Activated gamma-delta T cell treated with anti-CD3 and anti-CD28 coated beads, Interleukin-2, amount 50 U/mL, for 16 hours (primary cell): ENCODE measurements at places on chromosomes 7 and 10.
A peak's percentile ranks its signal among the peaks of the same experiment; 100 is the strongest.

- no peak for DNase-seq
Measured at GRCh38 chr7:135745703-135746312, 2.8 kb downstream of the FAM180A start.

DNA sequence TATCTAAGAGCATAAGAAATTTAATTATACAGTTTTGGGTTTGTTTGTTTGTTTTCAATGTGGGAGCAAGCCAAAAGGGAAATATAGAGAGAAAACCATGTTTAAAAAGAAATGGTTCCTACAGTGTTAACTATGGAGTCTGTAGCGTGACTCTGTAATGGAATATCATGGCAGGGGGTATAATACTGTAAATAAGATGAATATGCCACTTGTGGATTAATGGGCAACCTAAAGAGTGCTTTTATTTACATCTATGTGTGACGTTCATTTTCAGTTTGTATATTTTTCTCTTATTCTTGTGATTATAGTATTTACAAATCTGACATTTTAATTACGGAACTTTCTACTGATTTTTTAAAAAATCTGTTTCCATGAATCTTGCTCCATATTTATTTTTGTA, 95.9 kb downstream of the POLL start:
- DNase-seq: no peak

GRCh38 chr7:56009695-56010094, 41.5 kb downstream of the PSPH start:
- DNase-seq: no peak

GRCh38 chr10:104881740-104882139, 240.7 kb downstream of the SORCS3 start:
- DNase-seq: no peak

DNA sequence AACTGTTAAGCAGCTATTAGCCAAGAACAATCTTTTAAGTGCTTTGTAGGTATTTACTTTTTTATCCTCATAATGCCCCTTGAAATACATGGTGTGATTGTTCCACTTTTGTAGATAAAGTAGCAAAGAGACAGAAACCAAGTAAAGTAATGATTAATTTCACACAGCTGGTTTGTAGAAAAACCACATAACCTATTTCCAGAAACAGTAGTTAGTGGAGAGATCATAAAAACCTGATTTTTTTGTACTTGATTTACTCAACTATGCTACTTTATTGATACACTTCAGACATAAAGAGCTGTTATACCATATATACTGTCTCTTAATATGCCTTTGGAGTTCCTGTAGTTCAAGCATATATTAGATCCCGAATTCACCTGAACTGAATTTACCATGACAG, 118.4 kb downstream of the SEMA3A start:
- no peak for DNase-seq

DNA sequence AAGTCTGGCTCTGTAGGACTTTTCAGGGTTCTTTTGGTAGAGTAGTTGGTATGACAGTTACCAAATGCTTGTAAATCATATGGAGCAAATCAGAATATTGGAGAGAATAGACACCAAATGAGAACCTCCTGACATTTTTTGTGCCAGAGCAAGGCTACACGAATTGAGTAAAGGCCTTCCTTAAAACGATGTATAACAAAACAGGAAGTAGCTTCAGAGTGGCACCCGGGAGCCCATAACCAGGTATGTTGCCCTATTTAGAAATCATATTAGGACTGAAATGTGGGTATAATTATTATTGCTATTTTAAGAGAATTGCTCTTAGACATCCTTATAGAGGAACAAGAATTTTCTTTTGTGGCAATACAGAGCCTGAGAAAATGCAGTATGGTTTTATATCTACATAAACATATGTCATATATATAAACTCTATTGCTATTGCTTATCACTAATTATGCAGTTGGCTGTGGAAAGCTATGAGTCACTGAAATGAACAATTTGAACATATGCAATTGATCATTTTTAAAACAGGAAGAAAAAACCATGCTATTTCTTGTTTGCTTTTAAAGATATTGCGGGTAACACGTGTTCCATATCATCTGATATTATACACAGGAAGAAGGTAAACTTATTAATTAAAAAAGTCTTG, 197.4 kb upstream of the MTPN start:
- DNase-seq: no peak

DNA sequence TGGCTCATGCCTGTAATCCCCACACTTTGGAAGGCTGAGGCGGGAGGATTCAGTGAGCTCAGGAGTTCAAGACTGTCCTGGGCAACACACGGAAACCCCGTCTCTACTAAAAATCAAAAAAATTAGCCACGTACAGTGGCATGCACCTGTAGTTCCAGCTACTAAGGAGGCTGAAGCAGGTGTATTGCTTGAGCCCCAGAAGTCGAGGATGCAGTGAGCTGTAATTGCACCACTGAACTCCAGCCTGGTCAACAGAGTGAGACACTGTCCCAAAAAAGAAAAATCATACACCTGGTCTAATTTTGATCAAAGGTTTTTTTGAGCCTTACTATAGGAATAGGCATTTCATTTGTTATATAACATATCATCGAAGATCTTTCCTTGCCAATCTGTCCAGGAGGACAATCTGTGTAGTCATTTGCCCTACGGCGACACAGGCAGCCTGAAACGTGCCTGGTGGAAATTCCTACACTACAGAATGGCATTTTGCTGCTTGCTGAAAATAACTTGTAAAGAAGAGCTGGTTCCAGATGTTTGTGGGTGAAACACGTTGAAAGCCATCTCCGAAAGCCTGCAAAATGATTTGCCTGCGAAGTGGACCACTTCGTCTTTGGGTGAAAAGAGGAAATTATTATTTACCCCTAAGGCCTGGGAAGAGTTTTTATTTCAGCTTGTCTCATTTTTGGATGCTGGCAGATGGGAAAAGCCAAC, 31.3 kb upstream of the GDI2 start:
- DNase-seq: no peak

- peak; percentile 35 for DNase-seq
Measured at GRCh38 chr7:99141841-99142726, 1.8 kb downstream of the SMURF1 start.

- DNase-seq: no peak
Measured at GRCh38 chr7:66629222-66630062, 761 bp downstream of the KCTD7 start.

GRCh38 chr10:114350751-114351150, 53.6 kb downstream of the AFAP1L2 start:
- no peak for DNase-seq

DNA sequence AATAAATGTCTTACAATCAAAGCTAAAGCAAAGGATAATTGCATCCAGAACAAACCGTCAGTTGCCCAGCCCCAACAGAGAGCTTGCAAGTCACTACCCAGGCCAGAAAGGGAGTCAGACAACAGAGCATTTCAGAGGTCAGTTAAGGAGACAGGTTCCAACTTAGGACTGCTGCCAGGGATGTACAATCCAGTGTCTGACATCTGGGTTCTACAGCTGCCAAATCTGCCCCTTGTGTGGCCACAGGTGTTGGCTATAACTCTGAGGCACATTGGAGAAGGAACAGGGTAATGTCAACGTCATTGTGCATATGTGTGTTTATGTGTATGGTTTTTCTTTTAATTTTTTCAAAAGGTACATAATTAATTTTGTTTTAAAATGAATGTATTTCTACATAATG, 85.2 kb upstream of the GLCCI1 start:
- DNase-seq: no peak

DNA sequence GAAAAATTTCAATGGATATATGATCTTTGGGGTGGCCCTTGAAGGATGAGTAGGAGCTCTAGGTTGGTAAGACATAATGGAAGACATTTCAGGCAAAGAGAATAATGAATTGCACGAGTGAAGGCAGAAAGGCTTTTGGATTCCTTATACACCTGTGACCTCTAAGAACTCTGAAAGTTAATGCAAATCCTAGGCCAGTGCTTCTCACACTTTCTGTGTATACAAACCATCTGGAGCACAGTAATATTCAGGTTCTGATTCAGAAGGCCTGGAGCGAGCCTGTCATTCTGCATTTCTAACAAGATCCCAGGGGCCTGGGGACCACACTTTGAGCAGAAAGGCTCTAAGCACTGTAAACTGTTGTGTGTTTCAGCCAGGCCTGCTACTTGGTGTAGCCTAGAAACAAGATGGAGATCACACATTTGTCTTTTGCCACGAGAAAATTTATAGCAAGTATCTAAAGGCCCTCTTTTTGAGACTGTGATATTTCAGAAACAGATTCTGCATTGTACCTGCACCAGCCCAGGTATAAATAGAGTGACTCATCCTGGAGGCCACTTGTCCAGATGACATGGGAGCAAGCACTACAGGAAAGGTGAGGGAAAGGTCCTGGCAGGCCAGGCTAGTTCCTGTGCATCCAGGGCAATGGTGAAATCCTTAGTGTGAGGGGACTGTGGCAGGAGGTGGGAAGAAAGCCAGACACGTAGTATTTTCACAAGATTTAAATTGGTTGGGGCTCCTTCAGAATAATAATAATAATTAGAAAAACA, 24.4 kb downstream of the MRPS33 start:
- DNase-seq: no peak

GRCh38 chr7:142352543-142352942, 94.7 kb upstream of the PRSS58 start:
- DNase-seq: no peak

GRCh38 chr7:209906-210305, 17.5 kb downstream of the FAM20C start:
- no peak for DNase-seq

DNA sequence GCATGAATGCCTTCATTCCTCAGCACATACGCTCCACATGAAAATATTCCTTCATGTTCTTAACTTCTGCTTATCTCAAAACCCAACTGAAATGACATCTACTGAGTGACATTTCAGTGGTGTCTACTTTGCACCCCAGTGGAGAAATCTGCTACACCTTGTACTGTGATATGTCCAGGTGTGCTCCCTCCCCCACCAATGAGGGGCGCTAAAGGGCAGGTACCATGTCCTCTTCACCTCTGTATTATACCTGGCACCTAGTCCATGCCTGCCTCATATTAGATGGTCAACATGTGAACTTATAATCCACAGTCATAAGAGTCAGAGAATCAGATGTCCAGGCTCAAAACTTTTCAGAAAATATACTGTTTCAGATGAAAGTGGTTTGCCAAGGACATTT, 2.1 kb downstream of the PAXIP1 start:
- no peak for DNase-seq

- DNase-seq: no peak
Measured at GRCh38 chr7:127879436-127879835, 151.8 kb downstream of the LRRC4 start.

DNA sequence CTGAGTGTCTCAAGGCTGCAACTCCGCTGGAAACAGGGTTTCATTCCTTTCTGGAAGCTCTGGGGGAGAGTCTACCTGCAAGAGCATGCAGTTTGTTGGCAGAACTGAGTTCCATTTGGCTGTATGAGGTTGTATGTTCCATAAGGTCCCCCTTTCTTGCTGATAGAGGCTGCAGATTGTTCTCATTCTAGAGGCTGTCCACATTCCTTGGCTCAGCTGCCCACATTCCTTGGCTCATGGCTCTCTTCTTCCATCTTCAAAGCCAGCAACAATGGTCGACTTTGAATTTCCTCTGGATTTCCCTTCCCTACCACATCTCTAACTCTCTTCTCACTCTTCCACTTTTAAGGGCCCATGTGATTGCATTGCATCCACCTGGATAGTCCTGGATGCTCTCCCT, 147.3 kb upstream of the CDCA7L start:
- no peak for DNase-seq

DNA sequence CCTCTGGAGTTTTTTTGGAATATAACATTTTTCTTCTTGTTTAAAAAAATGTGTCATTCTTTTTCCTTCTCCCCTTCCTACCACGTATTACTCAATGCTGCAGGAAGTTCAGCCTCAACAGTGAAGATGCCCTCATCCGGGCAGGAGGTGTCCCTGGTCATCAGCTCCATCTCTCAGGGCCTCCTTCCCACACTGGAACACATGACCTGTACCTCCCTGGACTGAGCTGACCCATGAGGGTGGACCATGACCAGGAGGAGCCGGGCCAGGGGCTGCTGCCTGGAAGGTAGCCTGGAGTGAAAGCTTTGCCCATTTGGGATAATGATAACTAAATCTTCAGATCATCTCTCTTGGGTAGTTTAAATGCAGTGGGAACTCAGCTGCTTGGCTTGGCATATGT, 316.5 kb upstream of the ZMIZ1 start:
- DNase-seq: no peak

GRCh38 chr7:129877146-129877792, 75.5 kb downstream of the UBE2H start:
- no peak for DNase-seq

- DNase-seq: no peak
Measured at GRCh38 chr7:7738177-7738576, 19.8 kb upstream of the RPA3 start.

DNA sequence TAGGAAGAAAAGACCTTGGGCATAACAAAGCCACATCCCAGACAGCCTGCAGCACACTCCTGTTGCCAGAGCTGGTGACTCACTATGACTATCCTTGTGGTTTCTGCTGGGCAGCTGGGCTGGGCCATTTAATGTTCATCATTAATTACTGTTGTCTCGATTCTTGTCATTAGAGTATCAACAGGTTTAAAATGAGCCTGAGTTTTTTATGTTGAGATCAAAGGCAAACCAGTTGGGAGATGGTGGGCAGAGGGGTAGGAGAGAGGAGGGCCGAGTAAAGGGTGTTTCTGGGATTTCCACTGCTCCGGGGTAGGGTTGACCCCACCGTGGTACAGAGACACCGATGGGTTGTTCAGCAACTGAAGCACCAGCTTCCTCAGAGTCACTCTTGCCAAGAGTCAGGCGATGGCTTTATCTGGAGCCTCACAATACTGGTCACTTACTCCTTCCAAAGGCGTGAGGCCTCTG, 128.7 kb upstream of the LYZL1 start:
- DNase-seq: no peak

GRCh38 chr7:309586-310228, 19.7 kb downstream of the FOXL3 start:
- DNase-seq: no peak

- no peak for DNase-seq
Measured at GRCh38 chr10:17779784-17780183, 27.8 kb downstream of the TMEM236 start.

GRCh38 chr10:72561745-72562166, 64.1 kb downstream of the MICU1 start:
- DNase-seq: no peak

GRCh38 chr10:88657901-88658300, 6.3 kb upstream of the LIPF start:
- DNase-seq: no peak

- DNase-seq: no peak
Measured at GRCh38 chr10:51158832-51159231, 84.5 kb downstream of the PRKG1 start.

- no peak for DNase-seq
Measured at GRCh38 chr10:83522881-83523386, 616.4 kb upstream of the GHITM start.

GRCh38 chr10:102633287-102633686, 11.0 kb upstream of the TRIM8 start:
- DNase-seq: no peak

GRCh38 chr7:23514755-23515154, 17.0 kb downstream of the TRA2A start:
- DNase-seq: no peak
